ENCODE measurements at places on chromosomes 5 and 9.

DNA sequence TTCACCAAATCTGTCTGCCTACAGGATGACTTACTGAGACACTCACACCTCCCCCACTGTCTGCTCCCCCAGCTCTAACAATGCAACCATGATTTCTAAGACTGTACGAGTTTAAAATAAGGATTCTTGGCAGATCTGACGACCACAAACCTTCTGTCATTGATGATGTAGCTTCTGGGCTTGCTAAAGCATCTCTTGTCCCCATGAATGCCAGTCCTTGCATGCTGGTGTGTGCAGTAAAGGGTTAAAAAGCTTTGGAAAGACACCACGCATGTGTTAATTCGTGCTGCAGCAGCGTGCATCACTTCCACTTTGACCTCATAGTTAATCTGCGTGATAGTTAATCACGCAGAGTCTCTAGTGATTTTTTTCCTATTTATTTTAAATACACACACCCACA is 411 bp upstream of the GABRG2 start:
- DNase-seq = no peak

DNA sequence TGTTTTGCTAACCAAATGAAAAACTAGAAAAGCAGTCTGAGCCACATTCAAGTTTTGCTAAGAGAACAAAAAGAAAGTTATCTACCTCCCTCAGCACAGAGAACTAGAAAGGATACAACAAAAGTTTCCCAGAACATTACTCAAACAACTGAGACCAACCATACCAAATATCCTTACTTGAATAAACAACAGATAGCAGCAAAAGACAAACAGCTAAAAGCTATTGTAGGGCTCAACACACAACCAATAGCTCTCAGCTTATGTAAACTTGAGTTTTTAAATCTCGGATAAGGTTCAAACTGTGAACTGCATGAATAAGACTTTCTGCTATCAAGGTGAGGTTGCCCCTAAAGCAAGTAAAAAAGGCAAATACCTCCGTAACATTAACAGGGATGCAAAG is 3.5 kb downstream of the EPB41L4A start:
- DNase-seq = no peak

- DNase-seq = no peak
Observed at GRCh38 chr5:33310451-33310850, 130.3 kb upstream of the TARS1 start.

DNA sequence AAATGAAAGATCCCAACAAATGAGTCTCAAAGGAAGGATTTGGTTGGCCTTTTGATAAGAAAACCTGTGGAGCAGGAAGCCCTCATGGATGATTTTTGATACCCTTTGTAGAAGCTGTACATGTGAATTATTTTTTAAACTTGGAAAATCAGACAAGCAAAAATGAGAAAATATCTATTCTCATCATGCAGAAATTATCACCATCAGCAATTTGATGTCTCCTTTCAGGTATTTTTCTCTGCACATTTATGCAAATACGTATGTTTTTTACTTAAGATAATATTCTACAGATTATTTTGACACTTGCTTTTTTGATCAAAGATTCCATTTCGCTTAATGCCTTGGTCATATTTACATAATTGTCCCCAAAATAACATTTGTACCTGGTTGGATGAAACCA is 7.2 kb downstream of the BTNL9 start:
- DNase-seq = no peak

DNA sequence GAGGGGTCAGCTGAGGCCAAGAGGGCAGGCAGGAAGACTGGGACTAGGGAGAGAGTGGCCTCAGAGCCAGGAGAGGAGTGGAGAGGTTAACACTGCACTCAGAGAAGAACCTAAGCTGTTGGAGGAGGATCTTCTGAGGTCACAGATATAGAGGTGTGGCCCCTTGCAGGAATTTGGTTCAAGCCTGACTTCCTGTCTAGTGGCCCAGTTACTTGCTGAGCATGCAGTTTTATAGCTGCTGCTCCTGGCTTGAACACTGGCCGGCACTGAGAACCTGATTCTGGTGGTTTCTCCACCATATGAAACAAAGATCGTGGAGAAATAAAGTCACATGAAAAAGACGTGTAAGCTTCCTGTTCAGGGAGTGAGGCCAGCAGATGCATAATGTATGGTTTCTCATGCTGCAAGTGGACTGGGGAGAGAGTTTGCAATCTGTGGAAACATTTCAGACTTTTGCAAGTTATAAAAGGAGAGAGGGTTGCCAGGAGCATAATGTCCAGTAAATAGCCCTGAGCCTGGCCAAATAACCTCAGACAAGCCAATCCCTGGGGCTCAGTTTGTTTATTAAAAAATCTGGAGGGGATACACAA is 82.6 kb downstream of the GALNT10 start:
- no peak for DNase-seq

- no peak for DNase-seq
Observed at GRCh38 chr9:90836411-90837080, 34.9 kb downstream of the SYK start.
